ENCODE measurements at places on chromosomes 2 and 18.

DNA sequence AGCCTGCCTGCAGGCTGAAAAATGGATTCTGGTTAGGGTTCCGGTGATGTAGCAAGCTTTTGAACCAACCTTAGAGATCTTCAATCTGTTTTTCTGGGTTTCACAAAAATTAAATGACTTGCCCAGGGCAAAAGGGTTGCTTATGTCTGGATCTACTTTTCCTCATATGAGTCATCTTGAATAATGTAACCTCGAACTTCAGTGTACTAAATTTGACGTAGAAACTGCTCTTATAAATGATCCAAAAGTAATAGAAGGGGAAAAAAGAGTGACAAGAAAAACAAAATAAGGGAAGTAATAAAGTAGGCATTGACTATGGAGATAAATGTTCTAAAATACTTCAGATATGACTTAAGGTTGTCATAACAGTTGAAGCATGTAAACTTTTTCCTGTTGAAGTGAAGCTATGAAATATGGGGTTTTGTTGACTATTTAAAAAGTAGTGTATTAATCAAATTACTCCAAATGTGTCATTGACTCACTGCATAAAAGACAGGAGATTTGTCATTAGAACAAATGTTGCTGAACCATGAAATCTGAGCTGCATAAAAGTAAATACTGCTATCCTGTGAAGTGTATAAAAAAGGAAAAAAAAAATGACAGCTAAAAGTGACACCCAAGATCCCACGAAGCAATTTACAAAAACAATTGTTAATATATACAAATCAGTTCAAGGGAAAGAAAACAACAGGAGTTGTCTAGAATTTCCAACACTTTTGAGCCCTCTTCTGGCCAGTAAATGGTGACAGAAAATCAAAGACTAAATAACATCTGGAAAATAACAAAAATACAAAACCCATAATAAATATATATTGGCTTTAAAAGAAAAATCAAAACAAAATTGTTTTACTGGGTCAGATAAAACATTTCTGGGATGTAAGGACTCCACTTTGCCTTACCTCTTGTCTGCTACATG is 103.6 kb upstream of the SERPINE2 start:
- peak; percentile 40 for DNase-seq

GRCh38 chr2:5849562-5849961 is 157.4 kb downstream of the SOX11 start:
- DNase-seq, result no peak

DNA sequence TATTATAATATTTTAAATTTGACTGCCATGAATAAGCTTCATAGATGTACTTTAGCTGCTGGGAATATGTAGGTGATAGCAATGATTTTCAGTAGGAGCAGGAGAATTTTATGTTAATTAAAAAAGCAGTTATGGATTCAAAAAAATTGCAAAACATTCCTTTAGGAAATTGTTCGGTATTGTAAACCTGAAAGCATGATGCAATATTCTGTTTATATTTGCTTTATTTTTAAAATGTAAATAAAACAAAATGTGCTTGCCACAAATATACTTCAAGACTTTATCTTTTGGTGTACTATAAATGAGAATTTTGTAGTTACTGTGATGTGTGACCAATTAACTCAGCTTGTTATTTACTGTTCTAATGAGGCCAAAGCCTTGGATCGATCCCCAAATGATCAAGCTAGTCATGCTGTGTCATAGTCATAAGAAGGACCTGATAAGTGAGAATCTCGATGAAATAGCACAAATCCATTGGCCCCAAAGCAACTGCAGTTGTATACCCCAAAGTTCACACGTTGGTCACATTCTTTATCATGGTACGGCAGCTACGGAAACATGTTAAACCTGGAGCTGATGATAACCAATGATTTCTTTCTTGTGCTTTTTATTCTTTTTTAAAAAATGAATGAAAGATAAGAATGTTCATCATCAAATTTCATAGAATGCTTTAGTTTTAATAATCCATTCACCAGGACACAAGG is 23.6 kb upstream of the ATIC start:
- no peak for DNase-seq

DNA sequence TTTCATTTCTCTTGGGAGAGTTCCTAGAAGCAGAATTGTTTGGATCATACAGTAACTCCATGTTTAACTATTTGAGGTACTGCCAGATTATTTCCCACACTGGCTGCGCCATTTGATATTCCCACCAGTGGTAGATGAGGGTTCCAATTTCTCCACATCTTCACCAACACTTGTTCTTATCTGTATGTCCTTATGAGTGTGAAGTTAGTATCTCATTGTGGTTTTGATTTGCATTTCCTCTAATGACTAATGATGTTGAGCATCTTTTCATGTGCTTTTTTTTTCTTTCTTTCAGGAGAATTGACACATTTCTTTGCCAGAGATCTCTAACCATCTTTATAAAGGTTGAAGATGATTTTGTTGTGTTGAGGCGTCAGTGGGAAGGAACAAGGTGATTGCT is 4.1 kb upstream of the MGAT5 start:
- no peak for DNase-seq

DNA sequence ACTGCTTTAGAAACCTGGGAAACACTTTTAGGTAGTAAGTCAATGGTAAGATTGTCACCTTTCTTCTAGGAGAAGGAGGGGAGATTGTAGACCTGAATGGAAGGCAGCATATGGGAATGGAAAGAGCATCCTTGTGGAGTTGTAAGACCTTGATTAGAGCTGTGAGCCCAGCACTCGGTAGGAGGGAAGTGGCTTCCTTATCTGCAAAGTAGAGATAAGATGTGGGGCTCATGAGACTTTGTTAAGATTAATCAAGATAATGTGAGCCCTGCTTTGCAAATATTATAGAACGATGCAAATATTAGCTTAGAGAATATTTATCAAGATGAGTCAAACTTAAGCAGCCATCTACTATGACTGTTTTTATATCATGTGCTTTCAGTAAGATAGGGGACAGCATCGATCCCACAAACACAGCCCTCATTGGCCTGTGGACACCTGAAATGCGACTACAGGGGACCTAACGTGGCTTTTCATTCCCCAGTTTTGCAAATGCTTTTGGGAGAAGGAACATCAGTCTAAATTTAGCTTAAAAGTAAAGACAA is 243.7 kb downstream of the LTBP1 start:
- peak; percentile 52 for DNase-seq

DNA sequence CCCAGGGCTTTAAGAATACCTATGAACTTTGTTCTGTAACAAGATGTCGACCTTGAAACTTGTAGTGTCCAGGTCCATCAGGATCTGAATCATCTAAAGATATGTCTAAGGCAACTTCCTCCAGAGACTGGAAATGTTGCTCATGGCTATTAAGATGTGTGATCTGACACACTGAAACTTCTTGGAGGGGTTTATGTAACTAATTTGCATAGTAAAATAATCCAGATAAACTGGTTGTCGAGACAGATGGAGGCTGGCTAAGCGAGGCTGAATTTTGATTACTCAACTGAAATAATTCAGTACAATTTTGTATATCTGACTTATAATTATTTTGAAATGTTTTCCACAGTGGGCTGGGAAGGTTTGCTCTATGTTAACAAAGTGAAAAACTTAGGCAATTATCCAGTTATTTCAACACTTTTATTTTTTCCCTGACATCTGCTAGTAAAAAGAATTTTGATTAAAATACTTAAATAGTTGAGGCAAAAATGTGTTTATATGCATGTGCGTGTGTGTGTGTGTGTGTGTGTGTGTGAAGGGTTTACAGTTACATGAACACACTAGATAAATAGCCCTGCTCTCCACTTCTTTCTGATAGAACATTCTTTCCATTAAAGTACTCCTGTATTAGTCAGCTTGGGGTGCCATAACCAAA is 11.4 kb upstream of the MAP3K20 start:
- DNase-seq, result no peak

DNA sequence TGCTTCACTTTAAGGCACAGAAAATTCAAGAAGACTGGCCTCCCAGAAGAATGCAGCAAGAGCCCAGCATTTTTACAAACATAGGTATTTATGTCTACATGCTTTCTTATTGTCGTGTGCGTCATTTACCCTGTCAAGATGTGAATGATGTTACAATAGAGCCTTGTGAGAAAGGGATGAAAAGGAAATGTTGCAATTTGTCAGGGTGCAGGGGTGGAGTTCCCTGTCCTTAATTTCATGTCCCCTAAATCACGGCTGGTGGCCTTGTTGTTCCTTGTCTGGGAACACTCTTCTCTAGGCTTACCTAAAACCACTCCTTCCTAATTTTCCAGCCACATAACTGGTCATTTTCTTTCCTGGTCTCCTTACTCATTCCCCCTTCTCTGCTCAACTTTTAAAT is 194.2 kb downstream of the TXNL1 start:
- DNase-seq, result no peak

DNA sequence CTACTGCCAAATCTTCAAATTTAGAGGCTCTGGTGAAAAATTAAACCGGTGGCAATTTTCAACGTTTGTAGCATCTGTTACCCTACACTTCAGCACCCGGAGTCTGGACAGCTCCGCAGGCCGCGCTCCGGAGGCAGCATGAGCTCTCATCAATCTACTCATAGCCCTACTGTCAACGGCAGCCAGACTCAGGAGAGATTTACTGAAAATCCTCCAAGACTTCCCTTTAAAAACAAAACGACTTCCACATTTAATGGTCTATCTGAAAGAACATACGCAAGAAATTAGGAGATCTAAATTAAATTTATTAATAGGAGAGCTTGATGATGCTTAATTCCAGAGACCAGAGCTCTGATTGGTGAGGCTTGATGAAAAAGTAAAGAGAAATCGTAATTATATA is 970 bp upstream of the ADCYAP1 start:
- DNase-seq, result peak; percentile 51

DNA sequence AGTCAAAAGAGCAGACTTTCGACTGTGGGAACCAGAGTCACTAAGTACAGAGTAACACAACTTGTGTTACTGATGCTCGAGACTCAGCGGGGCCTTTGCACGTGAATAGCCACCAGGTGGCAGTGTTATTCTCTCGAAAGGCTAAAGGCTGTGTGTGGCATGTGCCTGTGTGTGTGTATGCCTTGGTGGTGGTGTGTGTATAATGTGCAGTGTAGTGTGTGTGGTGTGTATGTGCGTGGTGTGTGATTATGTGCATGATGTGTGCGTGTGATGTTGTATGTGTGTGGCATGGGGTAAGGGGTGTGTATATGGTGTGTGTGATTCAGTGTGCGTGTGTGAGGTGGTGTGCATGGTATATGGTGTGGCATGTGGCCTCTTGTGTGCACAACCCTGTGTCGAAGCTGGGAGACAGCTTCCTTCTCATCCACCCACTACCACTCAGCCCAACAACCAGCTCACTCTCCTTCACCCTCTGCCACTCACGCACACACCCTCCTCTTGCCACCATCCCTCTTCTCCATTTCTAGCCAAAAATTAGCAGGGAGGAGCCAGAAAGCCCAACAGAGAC is 83.0 kb upstream of the ZNF532 start:
- peak; percentile 87 for DNase-seq

DNA sequence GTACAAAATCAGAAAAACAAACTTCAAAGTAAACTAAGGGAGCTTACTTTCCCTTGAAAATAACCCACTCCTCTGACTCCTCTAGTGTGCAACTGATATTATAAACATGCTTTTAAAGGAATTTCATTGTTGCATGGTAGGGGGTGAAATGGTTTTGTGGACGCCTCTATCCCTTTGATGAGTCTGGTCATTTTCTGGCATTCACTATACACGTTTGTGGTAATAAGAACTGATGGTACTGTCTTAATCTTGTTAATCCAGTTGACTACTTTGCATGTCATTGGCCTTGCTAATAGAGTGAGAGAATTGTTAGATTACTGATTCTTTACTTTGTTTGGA is 2.8 kb downstream of the INSIG2 start:
- DNase-seq, result no peak

DNA sequence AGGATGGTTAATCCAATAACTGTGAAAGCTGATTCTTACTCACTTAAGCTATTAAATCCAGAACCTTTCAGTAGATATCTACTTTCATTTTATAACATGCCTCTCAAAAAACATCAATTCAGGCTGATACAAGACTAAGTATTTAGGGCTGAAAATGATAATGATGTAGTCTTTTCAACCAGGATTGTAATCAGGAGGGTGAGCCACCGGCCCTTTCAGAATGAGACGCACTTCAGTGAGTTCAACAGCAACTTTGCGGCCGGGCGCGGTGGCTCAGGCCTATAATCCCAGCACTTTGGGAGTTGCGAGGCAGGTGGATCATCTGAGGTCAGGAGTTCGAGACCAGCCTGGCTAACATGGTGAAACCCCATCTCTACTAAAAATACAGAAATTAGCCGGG is 30.4 kb downstream of the RBMS1 start:
- DNase-seq, result no peak

- DNase-seq, result no peak
Observed at GRCh38 chr2:12821656-12822055, 104.9 kb downstream of the TRIB2 start.

- no peak for DNase-seq
Observed at GRCh38 chr2:229860334-229860733, 61.5 kb downstream of the TRIP12 start.

GRCh38 chr18:44453505-44453904 is 227.2 kb upstream of the SETBP1 start:
- DNase-seq, result no peak

DNA sequence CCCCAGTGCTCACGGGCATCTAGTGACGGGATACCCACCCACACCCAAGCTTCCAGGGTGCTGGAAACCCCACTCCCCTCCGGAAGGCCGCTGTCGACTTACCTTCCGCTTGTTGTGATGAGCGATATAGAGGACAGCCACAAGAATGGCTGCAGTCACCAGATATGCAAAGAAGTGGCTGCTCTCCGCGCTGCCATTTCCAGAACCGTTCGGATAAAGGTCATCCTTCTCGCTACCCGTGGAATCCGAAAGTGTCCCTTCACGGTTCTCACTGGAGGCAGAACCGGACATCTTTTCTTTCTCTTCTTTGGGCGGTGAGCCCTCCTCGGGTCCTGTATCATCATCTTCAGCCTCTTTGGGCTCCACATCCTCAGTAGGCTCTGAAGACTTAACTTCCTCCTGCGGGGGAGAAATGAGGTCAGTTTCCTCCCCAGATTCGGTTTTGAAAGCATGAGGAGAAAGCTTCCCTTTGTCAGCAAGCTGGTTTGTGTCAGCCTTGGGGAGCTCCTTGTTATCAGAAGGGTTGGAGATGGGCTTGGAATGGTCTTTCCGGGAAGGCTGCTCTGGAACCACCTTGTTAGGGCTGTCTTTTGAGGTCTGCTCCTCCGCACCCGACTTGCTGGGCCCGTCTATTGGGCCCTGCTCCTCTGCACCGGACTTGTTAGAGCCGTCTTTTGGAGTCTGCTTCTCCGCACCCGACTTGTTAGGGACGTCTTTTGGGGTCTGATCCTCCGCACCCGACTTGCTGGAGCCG is 1.2 kb downstream of the TGOLN2 start:
- no peak for DNase-seq

All from brain microvascular endothelial cell (primary cell).